ENCODE measurements at places on chromosomes 5 and 9. TPM values are rescaled to one million over a fixed set of nuclear protein-coding genes. Genes with fewer than 3 reads are reported as not detected.

- H3K4me3 ChIP-seq: no peak overlapping the region
- H3K27me3 ChIP-seq: no peaks in the 10 kb centered on the region
- no peak overlapping the region for H3K27ac ChIP-seq
- peaks cover 3% of the 10 kb centered on the region for H3K4me1 ChIP-seq
- DNase-seq: peak; percentile 14
- H3K36me3 ChIP-seq: peaks cover 8% of the 10 kb centered on the region
Measured at GRCh38 chr9:135817951-135818717, 89.2 kb downstream of the CAMSAP1 start.

GRCh38 chr9:908536-909205, 67.2 kb downstream of the DMRT1 start:
- no peak for DNase-seq
- H3K27ac ChIP-seq: no peak overlapping the region
- H3K4me1 ChIP-seq: no peaks in the 10 kb centered on the region
- peaks cover 60% of the 10 kb centered on the region for H3K27me3 ChIP-seq
- H3K36me3 ChIP-seq: no peaks in the 10 kb centered on the region

- H3K27me3 ChIP-seq: no peaks in the 10 kb centered on the region
- H3K36me3 ChIP-seq: peaks cover 3% of the 10 kb centered on the region
- H3K4me1 ChIP-seq: peaks cover 22% of the 10 kb centered on the region
- no peak overlapping the region for H3K27ac ChIP-seq
- H3K4me3 ChIP-seq: no peak overlapping the region
- no peak for DNase-seq
Measured at GRCh38 chr5:140220032-140220697, 45.2 kb downstream of the CYSTM1 start.

GRCh38 chr5:92421942-92422341, 1038.8 kb upstream of the ARRDC3 start:
- no peaks in the 10 kb centered on the region for H3K27me3 ChIP-seq
- no peaks in the 10 kb centered on the region for H3K4me1 ChIP-seq
- no peak overlapping the region for H3K4me3 ChIP-seq
- H3K36me3 ChIP-seq: no peaks in the 10 kb centered on the region

NEURL1B gene
- 3.1 TPM for total RNA-seq

KIF24 gene
- 6.6 TPM for total RNA-seq
